ENCODE measurements at places on chromosomes 12 and 14.

GRCh38 chr12:101459642-101460346 lies 15.3 kb upstream of the SPIC start:
- no peak for DNase-seq

GRCh38 chr12:29425722-29426121 lies 44.8 kb upstream of the ERGIC2 start:
- DNase-seq: no peak

GRCh38 chr14:58239244-58240195 lies 5.1 kb upstream of the PSMA3 start:
- DNase-seq: no peak

DNA sequence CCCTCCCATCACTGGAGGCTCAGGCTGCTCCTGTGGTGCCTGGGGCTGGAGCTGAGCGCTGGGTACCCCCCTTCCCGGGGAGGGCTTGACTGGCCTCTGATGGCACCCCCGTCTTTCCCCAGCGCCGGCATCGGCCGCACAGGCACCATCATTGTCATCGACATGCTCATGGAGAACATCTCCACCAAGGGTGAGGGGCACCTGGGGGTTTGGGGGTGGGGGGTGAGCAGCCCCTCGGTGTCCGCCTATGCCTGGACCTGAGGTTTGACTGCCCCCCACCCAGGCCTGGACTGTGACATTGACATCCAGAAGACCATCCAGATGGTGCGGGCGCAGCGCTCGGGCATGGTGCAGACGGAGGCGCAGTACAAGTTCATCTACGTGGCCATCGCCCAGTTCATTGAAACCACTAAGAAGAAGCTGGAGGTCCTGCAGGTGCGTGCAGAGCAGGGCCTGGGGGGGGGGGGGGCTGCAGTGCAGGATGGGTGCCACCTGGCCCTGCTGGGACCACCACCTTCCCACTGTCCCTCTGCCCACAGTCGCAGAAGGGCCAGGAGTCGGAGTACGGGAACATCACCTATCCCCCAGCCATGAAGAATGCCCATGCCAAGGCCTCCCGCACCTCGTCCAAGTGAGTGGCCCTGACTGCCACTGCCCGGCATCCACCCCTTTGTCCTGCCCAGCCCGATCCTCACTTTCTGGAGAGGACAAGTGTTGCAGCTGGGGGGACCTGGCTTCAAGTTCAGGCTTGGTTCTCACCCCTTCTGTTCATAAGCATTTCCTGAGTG lies 8.8 kb downstream of the PTPN6 start:
- no peak for DNase-seq

GRCh38 chr14:75429562-75429961 lies 1.7 kb downstream of the JDP2 start:
- DNase-seq: no peak

GRCh38 chr14:84527706-84528105 lies 1002.2 kb upstream of the FLRT2 start:
- no peak for DNase-seq

DNA sequence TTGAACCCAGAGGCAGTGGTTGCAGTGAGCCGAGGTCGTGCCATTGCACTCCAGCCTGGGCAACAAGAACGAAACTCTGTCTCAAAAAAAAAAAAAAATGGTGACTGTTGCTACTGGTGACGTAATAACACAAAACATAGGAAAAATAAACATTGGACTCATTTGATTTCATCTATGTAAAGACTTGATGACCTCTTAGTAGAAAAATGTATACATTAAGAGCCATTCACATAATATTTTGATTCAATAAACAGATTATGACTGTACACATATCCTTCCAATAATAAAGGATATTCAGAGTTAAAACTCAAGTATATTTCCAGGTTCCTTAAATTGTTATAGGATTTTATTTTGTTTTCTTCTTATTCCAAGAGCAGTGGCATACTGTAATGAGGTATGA lies 65.7 kb upstream of the AEBP2 start:
- no peak for DNase-seq

- DNase-seq: no peak
Observed at GRCh38 chr12:47236109-47236714, 156.5 kb upstream of the AMIGO2 start.
